ENCODE measurements at places on chromosomes 7 and 10. TPM values are rescaled to one million over a fixed set of nuclear protein-coding genes. Genes with fewer than 3 reads are reported as not detected.
A peak's percentile ranks its signal among the peaks of the same experiment; 100 is the strongest.

TCAF2 gene
- 3.8 TPM for total RNA-seq

MEOX2 gene
- 4.4 TPM for total RNA-seq

CXCL12 gene
- 56.5 TPM for total RNA-seq

STRA8 gene
- 0.28 TPM for total RNA-seq

PKD1L1 gene
- 0.19 TPM for total RNA-seq

BAG3 gene
- 1.7 TPM for total RNA-seq

PRSS37 gene
- 0.47 TPM for total RNA-seq

SLC16A9 gene
- total RNA-seq = 1.6 TPM

PPP1R17 gene
- total RNA-seq = 0.14 TPM

CALCR gene
- 0.05 TPM for total RNA-seq

TIMM23 gene
- 66.4 TPM for total RNA-seq

REEP3 gene
- 11.9 TPM for total RNA-seq

PLEKHA1 gene
- total RNA-seq = 11.1 TPM

HOXA7 gene
- total RNA-seq = 0.57 TPM

DNA sequence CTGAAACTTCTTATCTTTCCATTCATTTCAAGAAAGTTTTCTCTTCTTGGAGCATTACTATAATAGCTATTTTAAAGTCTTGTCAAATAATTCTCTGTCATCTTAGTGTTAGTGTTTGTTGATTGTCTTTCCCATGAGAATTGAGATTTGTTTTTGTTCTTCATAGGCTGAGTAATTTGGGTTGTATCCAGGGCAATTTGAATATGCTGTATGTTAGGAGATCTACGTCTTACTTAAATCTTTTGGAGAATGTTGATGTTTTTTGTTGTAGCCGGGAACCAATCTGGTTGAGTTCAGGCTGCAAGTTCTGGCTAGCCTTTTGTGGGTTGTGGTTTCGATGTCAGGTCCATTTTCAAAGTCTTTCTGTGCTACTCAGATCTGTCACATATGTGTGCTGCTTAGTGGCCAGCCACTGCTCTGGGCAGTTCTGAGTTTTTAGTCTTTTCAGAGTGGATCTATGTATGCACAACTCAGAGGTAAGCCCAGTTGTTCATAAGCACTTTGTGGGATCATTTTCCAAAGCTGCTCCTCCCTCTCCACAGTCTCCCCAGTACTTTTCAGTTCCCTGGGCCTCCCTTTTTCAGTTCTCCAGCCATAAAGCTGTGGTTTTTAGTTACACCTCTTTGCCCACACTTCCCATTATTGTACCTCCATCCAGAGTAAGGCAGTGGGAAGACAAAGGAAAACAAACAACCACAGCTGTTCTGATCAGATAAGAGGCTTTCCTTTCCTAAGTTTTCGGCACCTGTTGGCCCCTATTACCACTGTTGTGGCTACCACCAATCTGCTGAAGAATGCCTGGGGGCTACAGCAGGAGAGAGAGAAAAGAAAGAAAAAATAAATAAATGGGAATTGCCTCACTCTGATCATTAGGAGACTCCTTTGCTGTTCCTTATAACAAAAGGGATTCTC, 4.7 kb upstream of the CCNJ start:
- DNase-seq = no peak

- DNase-seq = no peak
Observed at GRCh38 chr10:123392182-123392963, 238.2 kb downstream of the BUB3 start.

DNA sequence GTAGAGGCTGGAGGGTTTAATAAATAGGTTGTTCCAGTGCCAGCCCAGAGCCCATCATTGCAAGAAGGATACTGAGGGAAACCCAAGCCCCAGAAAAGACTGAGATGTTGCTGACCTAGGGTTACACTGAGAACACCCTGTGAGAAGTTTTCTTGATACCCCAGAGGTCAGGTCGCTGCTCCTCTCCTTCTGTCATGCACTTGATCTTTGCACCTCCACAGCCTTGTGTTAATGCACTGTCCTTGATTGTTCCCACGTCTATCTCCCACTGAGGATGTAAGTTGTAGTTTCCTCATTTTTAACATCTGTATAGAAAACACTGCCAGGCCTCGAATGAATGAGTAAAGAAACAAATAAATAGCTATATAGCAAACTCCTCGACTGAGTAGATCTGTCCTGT, 195.3 kb upstream of the AHR start:
- no peak for DNase-seq

GRCh38 chr10:49180444-49180860, 7.7 kb downstream of the TMEM273 start:
- no peak for DNase-seq

DNA sequence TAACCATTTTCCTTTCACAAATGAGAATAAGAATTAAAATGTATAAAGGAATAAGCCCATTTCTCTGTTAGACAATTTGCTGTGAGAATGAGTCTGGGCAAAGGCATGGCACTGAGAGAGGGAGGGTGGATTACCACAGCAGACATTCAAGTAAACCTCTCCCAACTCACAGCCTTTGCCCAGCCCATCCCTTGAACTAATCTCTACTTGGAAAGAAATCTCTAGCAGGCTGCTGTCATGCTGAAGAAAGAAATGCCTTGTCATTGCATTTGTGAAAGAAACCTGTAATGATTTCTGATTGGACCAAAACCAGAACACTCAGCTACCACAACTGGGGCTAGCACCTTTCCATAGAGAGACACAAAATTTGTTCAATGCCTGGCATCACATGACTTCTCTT, 39.2 kb downstream of the CH25H start:
- no peak for DNase-seq

- no peak for DNase-seq
Observed at GRCh38 chr10:98063740-98064027, 33.3 kb upstream of the CRTAC1 start.

DNA sequence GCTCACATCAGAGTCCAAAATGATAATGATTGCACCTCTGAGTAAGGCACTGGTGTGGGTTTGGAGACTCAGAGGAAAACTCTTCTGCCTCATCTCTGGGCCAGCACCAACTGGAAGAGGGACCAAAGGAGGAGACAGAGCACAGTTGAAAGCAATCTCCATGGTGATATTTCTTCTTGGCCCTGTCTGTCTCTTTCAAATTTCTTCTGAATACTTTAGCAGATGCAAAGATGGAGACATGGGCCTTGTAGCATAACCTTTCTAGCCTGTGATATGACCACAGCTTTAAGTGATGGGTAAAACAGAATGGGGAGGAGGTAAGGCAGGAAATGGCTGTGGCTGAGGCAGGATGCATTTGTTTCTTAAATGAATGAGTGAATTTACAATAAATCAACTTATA, 12.2 kb upstream of the GIMAP7 start:
- no peak for DNase-seq

DNA sequence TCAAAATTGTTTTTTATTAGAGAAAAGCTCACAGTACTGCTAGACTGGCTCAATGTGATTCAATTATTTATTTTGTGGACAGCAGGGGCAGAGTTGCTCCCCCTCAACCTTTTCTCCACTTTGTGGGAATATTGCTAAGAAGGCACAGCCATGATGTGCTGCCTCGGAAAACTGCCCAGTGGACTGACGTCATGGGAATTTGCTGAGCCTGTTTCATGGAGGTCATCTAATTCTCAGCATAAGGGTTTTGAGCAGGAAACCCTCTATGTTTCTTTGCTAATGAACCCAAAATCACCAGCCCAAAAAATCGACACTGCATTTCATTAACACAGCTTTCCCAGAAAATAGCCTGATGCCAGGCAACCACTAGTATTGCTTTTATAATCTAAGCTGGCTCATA, 228.8 kb upstream of the FAM3C start:
- no peak for DNase-seq

GRCh38 chr7:138881579-138882188, 83.7 kb upstream of the ATP6V0A4 start:
- no peak for DNase-seq

- DNase-seq = no peak
Observed at GRCh38 chr10:2230478-2230877, 493.2 kb upstream of the ADARB2 start.

DNA sequence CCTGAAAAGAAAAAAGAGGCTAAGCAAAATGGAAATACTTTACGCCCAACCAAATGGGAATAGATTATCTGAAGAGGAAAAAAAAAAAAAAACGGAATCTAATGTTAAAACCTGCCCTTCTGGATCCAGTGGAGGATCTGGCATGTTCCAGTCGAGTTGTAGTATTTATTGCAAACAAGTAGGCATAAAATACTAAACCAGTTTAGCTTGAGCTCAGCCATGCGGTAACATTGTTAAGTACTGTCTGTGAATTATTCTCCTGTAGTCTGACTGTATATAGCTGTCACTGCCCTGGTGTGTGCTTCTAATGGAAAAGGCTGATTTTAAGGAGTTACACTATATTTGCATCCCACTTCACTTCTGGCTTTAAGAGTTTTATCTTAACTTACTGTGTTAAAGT, 40.3 kb downstream of the CELF2 start:
- DNase-seq = no peak

DNA sequence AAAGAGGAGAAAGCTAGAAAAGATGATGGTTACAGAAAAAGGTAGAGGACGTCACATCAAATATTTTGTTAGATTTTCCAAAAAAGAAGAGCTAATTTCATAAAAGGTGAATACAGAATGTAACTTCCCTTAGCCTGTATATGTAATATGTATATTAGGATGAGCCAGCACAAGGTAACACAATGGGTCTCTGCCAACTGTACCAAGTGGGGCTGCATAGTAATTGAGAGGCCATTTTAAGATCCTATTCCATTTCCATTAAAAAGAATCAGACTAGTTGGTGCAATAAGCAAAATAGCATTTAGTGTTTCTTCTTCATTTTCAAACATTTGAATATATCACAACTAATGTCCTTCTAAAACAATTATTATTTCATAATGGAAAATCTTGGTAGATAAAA, 134.6 kb downstream of the SEMA3A start:
- no peak for DNase-seq

- no peak for DNase-seq
Observed at GRCh38 chr10:2980791-2981360, 86.5 kb upstream of the PFKP start.

DNA sequence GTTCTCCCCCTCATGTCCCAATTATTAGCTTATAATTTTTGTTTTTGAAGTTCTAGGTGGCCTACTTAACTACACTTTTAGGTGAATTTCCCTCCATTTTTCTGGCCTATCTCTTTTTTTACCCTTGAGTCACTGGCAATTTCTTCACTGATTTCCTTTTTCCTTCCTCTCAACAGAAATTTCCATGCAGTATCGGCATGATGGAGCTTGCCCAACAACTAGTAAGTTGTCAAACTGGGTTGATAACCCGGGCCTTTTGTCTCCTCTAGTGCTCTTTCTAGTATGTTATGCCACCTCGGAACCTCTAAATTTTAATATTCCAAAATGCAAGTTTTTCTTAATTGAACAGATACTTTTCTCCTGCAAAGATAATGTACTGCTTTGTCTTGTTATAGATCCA, 147.1 kb downstream of the MLLT10 start:
- DNase-seq = no peak

GRCh38 chr7:44387389-44387788, 62.0 kb upstream of the CAMK2B start:
- peak; percentile 42 for DNase-seq

GRCh38 chr10:11795101-11795920, 27.8 kb upstream of the PROSER2 start:
- no peak for DNase-seq

DNA sequence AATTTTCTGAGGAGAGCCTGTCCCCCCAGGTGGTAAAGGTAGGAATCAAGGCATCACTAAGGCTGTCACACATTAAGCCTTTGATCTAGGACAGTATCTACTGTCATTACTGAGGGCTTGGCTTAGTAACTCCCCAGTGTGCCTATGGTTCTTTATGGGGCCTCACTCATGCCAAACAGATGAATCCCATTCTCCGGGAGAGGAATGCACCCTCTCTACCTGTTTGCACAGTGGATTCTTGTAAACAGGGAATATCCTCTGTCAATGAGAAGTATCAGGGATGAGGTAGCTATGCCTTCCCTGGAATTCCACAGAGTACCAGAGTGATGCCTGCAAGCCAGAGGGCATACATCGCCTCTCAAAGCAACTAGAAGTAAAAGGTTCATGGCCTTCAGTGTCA, 3.9 kb upstream of the CPN1 start:
- no peak for DNase-seq

- DNase-seq = no peak
Observed at GRCh38 chr7:45718464-45719330, 144.5 kb downstream of the ADCY1 start.

- no peak for DNase-seq
Observed at GRCh38 chr7:72127136-72127535, 285.0 kb downstream of the CALN1 start.

DNA sequence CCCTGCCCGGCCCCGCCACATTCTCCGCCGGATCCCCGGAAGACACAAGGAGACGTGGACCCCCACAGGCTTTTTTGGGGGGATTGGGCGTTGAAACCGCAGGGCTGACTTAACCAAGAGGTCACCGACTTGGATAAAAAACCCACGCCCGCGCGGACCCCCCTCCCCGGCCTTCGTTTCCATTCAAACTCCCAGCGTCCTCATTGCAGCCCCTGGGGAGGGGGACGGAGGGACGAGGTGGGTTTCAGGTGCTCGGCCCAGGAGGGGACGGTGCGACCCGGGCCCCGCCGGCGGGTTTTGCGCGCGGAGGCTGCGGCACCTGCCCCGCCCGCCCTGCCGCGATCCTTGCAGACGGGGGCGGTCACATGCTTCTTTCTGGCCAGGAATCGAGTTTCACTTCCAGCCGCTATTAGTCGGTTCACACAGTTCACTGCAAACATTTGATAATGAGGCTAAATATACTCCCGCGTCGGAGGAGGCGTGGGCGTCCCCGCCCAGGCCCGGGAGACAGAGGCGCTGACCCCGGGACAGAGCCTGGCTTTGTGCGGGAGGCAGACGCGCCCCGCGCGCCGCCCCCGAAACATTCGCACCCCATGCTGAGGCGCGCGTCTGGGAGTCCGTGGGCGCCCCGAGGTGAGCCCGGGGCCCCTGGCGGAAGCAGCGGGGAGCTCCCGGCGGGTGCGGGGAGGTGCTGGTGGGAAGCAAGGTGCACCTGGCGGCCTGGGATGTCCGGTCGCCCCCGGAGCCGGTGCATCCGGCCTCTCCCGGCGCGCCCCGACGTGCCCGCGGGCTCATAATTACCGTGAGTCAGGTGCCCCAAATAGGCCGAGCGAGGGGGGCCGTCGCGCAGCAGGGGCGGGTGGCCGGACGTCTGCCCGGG, 2.7 kb upstream of the PDGFA start:
- DNase-seq = no peak

DNA sequence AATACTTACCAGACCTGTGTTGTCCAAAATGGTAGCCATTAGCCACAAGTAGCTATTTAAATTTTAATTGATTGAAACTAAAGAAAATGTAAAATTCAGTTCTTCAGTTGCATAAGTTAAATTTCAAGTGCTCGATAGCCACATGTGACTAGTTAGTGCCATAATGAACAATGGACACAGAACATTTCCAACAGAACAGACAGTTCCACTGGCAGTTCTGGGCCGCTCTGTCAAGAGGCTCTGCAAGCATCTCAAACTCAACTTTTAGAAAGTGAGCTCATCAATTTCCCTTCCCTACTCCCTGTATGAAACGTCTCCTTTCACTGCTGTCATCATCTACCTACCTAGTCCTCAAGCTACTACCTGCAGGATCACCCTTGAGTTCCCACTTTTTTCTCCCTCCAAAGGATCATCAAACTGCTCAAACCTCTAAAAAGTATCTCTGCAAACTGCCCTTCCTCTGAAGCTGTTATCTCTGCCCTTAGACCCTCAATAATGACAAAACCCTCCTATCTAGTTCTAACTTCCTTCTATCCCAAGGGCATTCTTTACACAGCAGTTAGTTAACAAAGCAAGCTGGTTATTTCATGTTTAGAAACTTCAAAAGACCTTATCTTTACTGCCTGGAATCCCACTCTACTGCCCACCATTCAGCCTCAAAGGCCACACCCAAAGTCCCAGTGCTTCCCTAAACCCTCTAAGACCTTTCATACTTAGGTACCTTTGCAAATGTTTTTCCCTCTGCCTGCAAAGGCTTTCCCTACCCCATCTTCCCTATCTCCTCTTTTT, 20.6 kb downstream of the SHTN1 start:
- DNase-seq = no peak

Data from thymus (tissue), 14 donors.